ENCODE measurements at places on chromosomes 1 and 21. TPM values are rescaled to one million over a fixed set of nuclear protein-coding genes. Genes with fewer than 3 reads are reported as not detected.

Gene RGSL1
- total RNA-seq, result not detected

Gene TRNP1
- 4.4 TPM for total RNA-seq

Gene OXCT2
- 1.3 TPM for total RNA-seq

Gene SYTL1
- 8.7 TPM for total RNA-seq

Gene CNKSR1
- 7.6 TPM for total RNA-seq

Gene OR6N1
- total RNA-seq, result not detected

Gene C4BPA
- total RNA-seq, result 0.76 TPM

Gene DUSP23
- total RNA-seq, result 27.0 TPM

Gene ADAMTSL4
- total RNA-seq, result 28.2 TPM

Gene PERM1
- 5.4 TPM for total RNA-seq

Gene YY1AP1
- total RNA-seq, result 99.7 TPM

Gene TBX15
- 12.1 TPM for total RNA-seq

Gene PIK3C2B
- 40.3 TPM for total RNA-seq

Gene IL20
- total RNA-seq, result not detected

Gene LRRC38
- total RNA-seq, result 7.4 TPM

Gene TM2D1
- total RNA-seq, result 72.4 TPM

Gene UBE2U
- total RNA-seq, result not detected

Gene KCNH1
- 0.47 TPM for total RNA-seq
